ENCODE measurements at places on chromosomes 2 and 18. TPM values are rescaled to one million over a fixed set of nuclear protein-coding genes. Genes with fewer than 3 reads are reported as not detected.

Gene CD207
- total RNA-seq, result not detected

Gene AMER3
- total RNA-seq, result not detected

Gene FBXO41
- 0.77 TPM for total RNA-seq

Gene MOGAT1
- not detected for total RNA-seq

Gene C2orf66
- 0.26 TPM for total RNA-seq

- H3K4me3 ChIP-seq, result no peak overlapping the region
- no peaks in the 10 kb centered on the region for H3K36me3 ChIP-seq
- H3K4me1 ChIP-seq, result no peaks in the 10 kb centered on the region
- no peaks in the 10 kb centered on the region for H3K27me3 ChIP-seq
Observed at GRCh38 chr2:195595825-195596224, 61.2 kb upstream of the SLC39A10 start.

- no peaks in the 10 kb centered on the region for H3K36me3 ChIP-seq
- no peak overlapping the region for H3K4me3 ChIP-seq
- H3K27me3 ChIP-seq, result no peaks in the 10 kb centered on the region
- no peak for DNase-seq
- H3K27ac ChIP-seq, result no peak overlapping the region
Observed at GRCh38 chr2:127313406-127313805, 19.5 kb upstream of the ERCC3 start.

DNA sequence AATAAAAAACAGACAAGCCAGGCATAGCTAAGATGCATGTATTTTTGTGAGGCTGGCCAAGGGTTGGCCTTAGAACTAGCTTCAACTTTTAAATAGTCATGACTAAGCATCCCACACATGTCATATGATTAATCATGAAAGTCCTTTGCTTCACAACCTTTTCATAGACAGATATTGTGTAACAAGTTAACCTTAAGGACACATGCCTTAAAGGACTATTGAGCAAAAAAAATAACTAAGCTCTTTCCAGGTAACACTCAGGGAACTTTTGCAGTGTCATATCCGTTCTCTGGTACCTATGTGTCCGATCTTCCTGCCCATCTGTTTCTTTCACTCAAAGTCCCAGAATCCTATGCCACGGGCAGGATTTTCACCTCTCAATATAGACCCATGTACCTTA, 498.4 kb downstream of the STK39 start:
- no peaks in the 10 kb centered on the region for H3K36me3 ChIP-seq
- no peaks in the 10 kb centered on the region for H3K27me3 ChIP-seq
- H3K4me3 ChIP-seq, result no peak overlapping the region
- DNase-seq, result peak; percentile 23
- no peak overlapping the region for H3K27ac ChIP-seq

GRCh38 chr2:25506226-25506625, 164.5 kb upstream of the DNMT3A start:
- DNase-seq, result no peak
- H3K4me1 ChIP-seq, result no peaks in the 10 kb centered on the region
- H3K36me3 ChIP-seq, result no peaks in the 10 kb centered on the region

- peaks cover 1% of the 10 kb centered on the region for H3K4me1 ChIP-seq
- DNase-seq, result no peak
- H3K27ac ChIP-seq, result no peak overlapping the region
- no peak overlapping the region for H3K4me3 ChIP-seq
- no peaks in the 10 kb centered on the region for H3K27me3 ChIP-seq
- no peaks in the 10 kb centered on the region for H3K36me3 ChIP-seq
Observed at GRCh38 chr2:181558371-181558770, 98.5 kb downstream of the CERKL start.

GRCh38 chr2:239468491-239469105, 67.8 kb upstream of the HDAC4 start:
- no peak for DNase-seq
- no peaks in the 10 kb centered on the region for H3K36me3 ChIP-seq
- no peak overlapping the region for H3K27ac ChIP-seq
- no peaks in the 10 kb centered on the region for H3K4me1 ChIP-seq

GRCh38 chr2:53445383-53446070, 322.1 kb upstream of the CHAC2 start:
- DNase-seq, result peak; percentile 78
- no peaks in the 10 kb centered on the region for H3K36me3 ChIP-seq
- peaks cover 3% of the 10 kb centered on the region for H3K4me1 ChIP-seq
- H3K27ac ChIP-seq, result no peak overlapping the region
- no peaks in the 10 kb centered on the region for H3K27me3 ChIP-seq

GRCh38 chr2:74488643-74489481, 6.0 kb downstream of the TTC31 start:
- DNase-seq, result no peak
- no peak overlapping the region for H3K4me3 ChIP-seq
- peaks cover 3% of the 10 kb centered on the region for H3K4me1 ChIP-seq
- no peak overlapping the region for H3K27ac ChIP-seq

DNA sequence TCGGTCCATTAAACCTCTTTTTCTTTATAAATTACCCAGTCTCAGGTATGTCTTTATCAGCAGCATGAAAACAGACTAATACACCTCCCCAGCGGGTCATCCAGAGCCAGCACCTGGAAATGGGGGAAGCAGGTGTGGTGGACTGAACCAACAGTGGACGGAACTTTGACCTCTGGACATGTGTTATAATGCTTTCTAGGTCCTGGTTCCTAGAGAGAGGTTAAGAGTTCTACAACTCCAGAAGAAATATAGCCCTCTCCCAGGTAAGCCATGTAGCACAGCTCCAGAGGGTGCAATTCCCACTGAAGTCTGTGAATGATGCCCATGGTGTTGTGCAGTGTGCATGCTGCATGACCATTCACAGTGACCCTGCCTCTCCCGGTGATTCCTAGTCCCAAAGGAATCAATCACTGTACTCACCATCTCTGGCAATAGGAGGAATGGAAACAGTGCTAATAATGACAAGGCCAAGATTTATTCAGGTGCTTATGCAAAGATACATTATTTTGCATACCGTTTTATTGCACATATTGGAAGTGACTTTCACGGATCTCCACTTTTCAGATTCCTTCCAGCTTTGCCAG, 45.2 kb upstream of the MYO1B start:
- no peak overlapping the region for H3K27ac ChIP-seq
- no peaks in the 10 kb centered on the region for H3K27me3 ChIP-seq
- no peak overlapping the region for H3K4me3 ChIP-seq
- no peak for DNase-seq
- H3K4me1 ChIP-seq, result peaks cover 6% of the 10 kb centered on the region

DNA sequence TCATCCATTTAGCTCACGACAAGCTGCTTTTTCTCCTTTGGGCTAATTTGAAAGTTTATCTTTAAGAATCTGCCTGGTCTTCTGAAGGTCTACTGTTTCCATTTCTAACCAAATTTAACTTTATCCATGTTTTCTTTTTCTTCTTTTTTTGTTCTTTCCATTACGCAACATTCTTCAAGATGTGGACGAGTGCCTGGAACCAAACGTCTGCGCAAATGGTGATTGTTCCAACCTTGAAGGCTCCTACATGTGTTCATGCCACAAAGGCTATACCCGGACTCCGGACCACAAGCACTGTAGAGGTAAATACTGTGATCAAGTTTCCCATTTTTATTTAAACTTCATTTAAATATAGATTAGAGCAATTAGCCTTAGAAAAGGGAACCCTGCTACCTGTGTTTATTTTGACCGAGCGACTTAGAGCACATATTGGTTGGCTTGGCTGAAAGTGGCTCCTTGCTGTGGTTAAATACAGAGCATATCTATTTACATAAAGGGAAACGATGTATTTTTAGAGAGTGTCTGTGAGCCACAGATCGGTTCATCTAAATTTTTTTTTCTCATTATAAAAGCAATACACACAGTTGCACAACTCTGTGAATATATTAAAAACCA, 183.4 kb upstream of the RASGRP3 start:
- H3K27ac ChIP-seq, result no peak overlapping the region
- DNase-seq, result peak; percentile 65
- H3K27me3 ChIP-seq, result no peaks in the 10 kb centered on the region

DNA sequence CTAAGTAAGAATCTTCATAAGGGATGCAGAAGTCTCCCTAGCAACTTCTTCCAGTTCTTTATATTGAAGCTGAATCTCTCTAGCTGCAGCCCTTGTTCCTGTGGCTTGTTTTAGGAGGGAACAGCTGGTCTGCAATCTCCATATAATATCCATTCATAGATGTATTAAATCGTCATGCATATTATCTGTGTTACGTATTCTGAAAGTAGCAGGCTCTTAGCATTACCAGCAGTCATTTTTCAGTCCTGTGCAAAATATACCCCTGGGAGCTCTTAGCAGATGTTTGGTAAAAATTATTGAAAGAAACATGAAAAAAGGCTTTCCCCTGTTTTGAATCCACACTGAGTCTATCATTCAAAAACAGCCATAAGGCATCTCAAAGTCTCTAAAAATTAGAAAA, 385.3 kb downstream of the IRS1 start:
- H3K36me3 ChIP-seq, result no peaks in the 10 kb centered on the region
- DNase-seq, result no peak
- no peak overlapping the region for H3K4me3 ChIP-seq
- H3K4me1 ChIP-seq, result no peaks in the 10 kb centered on the region
- no peaks in the 10 kb centered on the region for H3K27me3 ChIP-seq

GRCh38 chr2:40395169-40396073, 56.5 kb downstream of the SLC8A1 start:
- no peak for DNase-seq
- H3K4me1 ChIP-seq, result peaks cover 7% of the 10 kb centered on the region

DNA sequence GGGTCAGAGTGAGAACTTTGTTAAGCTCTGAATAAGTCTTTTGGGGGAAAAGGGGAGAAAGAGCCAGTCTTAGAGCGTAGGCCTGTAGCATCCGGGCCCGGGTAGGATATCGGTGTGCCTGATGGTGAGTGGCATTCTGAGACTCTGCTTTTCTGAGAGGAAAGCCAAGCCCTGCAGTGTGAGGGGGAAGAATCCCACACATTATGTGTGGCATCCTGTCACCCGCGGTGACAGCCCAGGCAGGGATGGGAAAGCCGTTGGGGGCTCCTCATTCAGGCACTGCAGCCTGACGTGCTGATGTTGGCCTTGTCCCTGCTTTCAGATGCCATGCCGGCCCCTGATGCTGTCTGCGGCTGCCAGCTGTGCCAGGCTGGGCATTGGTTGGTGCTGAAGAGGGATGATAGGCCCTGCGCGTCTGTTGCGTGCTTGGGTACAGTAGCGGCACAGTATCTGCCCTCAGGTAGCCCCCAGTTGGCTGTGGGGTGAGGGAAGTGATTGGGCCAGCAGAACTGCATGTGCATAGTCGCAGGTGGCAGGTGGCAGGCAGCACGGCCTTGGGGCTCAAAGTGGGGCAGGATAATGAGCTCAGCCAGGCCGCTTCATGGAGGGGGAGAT, 37.6 kb downstream of the GLI2 start:
- no peaks in the 10 kb centered on the region for H3K36me3 ChIP-seq
- H3K27ac ChIP-seq, result no peak overlapping the region
- no peak for DNase-seq
- peaks cover 26% of the 10 kb centered on the region for H3K4me1 ChIP-seq
- H3K4me3 ChIP-seq, result no peak overlapping the region
- H3K27me3 ChIP-seq, result no peaks in the 10 kb centered on the region

Measured in fibroblast of lung (primary cell).